Pericardium fibroblast (primary cell): ENCODE measurements at places on chromosomes 5 and 9. TPM values are rescaled to one million over a fixed set of nuclear protein-coding genes. Genes with fewer than 3 reads are reported as not detected.

Gene ITGA2
- total RNA-seq = 1.3 and 3.5 TPM in 2 replicates

Gene PCDHB4
- total RNA-seq = 0.35 and 0.94 TPM in 2 replicates

Gene COL15A1
- total RNA-seq = 1.8 and 3.2 TPM in 2 replicates

Gene RMI1
- 1.6 and 5.7 TPM in 2 replicates for total RNA-seq

Gene DBH
- not detected in 2 replicates for total RNA-seq

Gene CDH9
- total RNA-seq = not detected in 2 replicates

Gene TPPP
- 0.17 and 0.35 TPM in 2 replicates for total RNA-seq

Gene BTNL3
- not detected in 2 replicates for total RNA-seq
